ENCODE measurements at places on chromosomes 12 and 14.

DNA sequence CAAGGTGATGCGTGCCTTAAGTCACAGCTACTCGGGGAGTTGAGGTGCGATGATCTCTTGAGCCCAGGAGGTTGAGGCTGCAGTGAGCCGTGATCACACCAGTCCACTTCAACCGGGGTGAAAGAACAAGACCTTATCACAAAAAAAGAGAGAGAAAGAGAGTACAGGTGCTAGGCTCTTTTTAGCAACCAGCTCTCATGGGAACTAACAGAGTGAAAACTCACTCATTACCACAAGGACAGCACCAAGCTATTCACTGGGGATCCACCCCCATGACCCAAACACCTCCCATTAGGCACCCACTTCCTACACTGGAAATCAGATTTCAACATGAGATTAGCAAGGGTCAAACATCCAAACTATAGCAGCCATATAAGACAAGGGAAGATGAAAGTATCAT is 164.2 kb downstream of the NDUFA12 start:
- no peak for DNase-seq

GRCh38 chr14:102200690-102201352 is 61.1 kb downstream of the WDR20 start:
- no peak for DNase-seq

- DNase-seq: peak; percentile 36
Observed at GRCh38 chr14:71749613-71750238, 182.5 kb upstream of the RGS6 start.

DNA sequence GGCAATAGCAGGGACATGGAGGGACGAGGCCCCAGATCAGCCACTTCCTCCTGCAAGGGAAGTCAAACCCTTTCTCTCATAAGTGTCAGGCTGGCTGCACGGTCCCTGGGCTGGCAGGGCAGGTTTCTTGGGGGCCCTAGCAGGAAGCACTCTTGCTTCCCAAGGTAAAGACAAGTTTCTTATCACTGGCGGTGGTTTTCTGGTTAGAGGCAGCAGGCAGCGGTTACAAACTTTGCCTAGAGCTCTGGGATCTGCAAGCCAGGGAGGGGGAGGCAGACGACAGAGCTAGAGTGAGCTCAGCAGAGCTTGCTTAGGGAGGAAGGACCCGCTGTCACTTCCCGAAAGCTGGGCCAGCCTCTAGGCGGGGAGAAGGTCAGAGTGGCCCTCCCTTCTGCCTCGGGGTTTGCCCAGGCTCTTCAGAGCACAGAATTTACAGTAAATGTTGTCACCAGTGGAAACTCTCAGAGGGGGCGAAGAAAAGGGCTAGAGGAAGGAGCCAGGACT is 20.4 kb downstream of the BATF start:
- peak; percentile 88 for DNase-seq

- DNase-seq: no peak
Observed at GRCh38 chr14:91358654-91359220, 58.9 kb downstream of the CCDC88C start.

DNA sequence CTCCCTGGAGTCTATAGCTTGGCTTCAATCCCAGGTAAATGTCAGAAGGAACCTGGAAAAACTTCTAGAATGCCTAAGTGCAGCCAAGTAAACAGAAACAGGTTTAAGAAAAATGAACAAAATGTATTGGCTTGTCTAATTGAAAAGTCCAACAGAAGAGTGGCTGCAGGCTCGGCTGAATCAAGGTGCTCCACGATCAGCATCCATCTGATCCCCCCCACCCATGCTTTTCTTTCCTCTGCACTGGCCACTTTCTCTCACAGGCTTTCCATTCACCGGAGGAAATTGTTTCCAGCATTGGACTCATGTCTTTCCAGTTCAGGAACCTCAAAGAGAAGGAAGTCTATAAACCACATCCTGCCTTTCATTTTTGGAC is 42.0 kb upstream of the C14orf180 start:
- no peak for DNase-seq

- DNase-seq: no peak
Observed at GRCh38 chr12:84814664-84815245, 97.8 kb downstream of the SLC6A15 start.

GRCh38 chr12:71069311-71069710 is 88.5 kb downstream of the TSPAN8 start:
- DNase-seq: no peak

- DNase-seq: no peak
Observed at GRCh38 chr12:34126805-34127204, 104.5 kb downstream of the ALG10 start.

DNA sequence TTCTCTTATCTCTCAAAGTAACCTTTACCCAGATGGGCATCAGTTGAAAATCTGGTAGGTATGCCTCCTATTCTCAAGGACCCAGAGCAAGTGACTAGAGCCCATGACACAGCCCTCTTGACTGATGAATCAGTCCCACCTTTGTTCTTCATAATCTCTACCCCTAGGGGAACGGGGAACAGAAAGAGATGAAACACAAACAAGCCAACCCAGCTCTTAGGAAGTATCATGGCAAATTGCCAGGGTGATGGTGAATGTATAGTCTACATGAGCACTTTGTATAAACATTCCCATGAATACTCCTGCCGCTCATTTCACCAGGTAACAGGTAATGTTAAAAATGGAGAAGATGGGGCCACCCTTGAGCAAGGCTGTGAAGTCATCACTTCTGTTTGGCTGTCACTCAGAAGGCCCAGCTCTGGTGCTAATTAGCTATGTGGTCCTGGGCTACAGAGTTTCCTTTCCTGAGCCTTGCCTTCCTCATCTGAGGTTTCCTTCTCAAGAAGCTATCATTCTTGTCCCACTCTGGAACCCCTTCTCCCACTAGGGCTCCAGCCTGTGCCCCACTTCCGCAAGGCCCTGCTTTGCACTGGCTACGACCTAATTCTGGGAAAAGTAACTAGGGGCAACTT is 161.7 kb downstream of the ANO2 start:
- no peak for DNase-seq

GRCh38 chr12:104835317-104835716 is 122.8 kb downstream of the SLC41A2 start:
- no peak for DNase-seq

GRCh38 chr12:132638541-132639408 is 20.2 kb downstream of the P2RX2 start:
- no peak for DNase-seq

DNA sequence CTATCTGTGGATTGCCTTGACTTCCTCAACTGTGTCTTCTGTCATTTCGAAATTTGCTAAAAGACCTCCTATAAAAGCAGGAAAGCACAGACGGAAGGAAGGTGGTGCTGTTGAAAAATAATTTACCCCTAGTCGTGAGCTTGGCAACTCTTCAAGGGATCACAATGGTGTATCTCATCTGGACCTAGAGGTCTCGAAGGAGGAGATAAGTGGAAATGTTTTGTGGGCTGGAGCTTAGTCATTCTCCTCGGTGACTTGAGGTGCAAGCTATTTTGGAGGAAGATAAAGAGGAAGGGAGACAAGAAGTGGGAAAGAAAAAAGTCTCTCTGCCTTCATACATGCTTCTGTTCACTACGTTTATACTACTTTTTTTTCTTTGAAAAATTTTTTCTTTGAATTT is 89.9 kb downstream of the FLRT2 start:
- no peak for DNase-seq

DNA sequence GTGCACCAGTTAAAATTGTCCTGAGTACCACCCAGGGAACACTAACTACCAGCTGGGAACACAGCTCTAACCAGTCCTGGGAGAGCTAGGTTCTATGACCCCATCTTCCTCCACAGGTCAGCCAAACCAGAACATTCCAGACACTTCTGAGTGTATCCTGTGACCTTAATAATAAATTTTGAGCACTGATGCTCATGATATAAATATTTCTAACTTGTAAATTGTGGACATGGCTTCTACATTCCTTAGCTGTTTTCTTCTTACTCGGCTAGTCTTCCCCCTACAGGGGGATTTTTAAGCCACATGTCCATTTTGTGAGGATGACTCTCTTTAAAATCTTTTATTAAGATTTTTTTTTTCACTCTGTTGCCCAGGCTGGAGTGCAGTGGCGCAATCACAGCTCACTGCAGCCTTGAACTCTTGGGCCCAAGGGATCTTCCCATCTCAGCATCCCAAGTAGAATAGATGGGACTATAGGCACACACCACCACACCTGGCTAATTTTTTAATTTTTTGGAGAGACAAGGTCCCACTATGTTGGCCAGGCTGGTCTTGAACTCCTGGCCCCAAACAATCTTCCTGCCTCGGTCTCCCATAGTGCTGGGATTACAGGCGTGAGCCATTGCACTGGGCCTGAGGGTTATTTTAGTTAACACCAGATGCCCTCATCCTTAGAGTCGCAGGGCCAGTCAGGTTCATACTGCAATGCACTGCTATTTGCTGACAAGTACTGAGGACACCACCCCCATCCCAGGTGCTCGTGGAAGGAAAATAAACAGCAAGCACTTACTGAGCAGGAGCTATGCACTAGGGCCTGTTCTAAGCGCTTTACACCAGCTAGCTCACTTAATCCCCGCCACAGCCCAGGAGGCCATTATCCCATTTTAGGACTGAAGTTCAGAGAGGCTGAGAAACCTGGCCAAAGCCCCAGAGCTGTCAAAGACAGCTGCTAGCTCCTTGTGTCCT is 142.6 kb upstream of the NCOR2 start:
- no peak for DNase-seq

GRCh38 chr12:130813949-130814348 is 25.1 kb downstream of the STX2 start:
- DNase-seq: no peak

- DNase-seq: no peak
Observed at GRCh38 chr12:71840231-71840847, 780 bp downstream of the TBC1D15 start.

GRCh38 chr14:60807247-60807646 is 72.7 kb downstream of the MNAT1 start:
- DNase-seq: no peak

GRCh38 chr12:3622822-3623690 is 129.9 kb downstream of the CRACR2A start:
- DNase-seq: no peak

GRCh38 chr14:100607611-100607956 is 20.4 kb upstream of the BEGAIN start:
- DNase-seq: no peak

DNA sequence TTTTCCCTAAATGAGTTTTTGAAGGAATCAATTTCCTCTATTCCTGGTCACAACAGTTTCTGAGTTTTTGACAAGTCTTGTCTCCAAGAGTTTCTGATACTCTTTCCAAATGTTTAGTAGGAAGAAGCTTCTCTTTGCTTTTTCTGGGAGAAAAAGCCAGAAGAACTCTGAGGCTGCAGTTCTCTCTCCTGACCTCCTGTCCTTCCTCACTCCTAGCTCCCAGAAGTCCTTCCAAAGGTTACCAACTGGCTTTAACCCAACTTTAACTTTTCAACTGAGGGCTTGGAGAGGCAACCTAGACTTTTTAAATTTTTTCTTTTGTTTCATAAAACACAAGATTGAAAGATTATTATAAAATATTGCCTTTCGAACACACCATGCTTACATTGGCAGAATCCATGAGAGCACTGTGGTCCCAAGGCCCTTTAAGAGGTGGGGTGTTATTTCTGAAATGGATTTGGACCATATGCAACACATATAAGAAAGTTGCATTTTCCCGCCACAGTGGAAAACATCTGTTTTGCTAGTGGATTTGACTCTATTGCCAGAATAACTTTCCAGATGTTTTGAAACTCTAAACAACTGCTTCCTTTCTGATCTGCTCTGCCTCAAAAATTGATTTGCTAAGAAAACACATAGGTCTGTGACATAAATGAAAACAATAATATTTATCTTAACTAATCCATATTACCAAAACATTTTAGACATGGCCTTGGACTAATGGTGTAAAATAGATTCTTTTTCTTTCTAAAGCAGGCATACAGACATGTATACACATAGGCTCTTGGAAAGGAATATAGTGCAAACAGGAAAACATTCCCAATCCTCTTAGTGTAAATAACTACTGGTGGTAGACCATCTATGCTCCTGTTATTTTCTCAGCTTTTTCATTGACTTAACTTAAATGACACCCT is 22.3 kb upstream of the EPS8 start:
- DNase-seq: no peak

- peak; percentile 40 for DNase-seq
Observed at GRCh38 chr14:90287791-90288190, 31.4 kb downstream of the PSMC1 start.

GRCh38 chr12:104741497-104742367 is 216.4 kb downstream of the SLC41A2 start:
- DNase-seq: no peak

GRCh38 chr14:65838565-65838964 is 426.0 kb downstream of the FUT8 start:
- DNase-seq: no peak

GRCh38 chr12:5220835-5221234 is 177.2 kb downstream of the KCNA5 start:
- DNase-seq: no peak

DNA sequence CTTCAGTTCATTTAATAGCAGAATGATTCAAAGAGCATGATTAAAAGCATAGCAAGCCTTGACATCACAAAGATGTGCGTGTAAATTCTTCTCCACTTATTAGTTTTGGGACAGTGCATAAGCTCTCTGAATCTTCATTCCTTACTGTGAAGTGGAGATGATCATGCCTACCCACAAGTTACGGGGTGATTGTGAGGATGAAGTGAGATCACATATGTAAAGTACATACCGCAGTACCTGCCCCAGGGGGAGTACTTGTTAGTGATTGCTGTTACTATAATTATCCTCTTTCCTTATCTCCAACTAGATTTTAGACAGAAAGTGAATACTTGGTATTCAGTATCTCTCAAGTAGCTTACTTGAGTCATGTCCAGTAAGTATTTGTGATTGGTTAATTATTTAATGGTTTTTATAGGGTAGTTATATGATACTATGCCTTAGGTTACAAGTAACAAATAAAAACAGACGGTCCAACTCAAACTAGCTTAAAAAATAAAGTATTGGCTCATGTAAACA is 6.0 kb downstream of the RAD9B start:
- no peak for DNase-seq

DNA sequence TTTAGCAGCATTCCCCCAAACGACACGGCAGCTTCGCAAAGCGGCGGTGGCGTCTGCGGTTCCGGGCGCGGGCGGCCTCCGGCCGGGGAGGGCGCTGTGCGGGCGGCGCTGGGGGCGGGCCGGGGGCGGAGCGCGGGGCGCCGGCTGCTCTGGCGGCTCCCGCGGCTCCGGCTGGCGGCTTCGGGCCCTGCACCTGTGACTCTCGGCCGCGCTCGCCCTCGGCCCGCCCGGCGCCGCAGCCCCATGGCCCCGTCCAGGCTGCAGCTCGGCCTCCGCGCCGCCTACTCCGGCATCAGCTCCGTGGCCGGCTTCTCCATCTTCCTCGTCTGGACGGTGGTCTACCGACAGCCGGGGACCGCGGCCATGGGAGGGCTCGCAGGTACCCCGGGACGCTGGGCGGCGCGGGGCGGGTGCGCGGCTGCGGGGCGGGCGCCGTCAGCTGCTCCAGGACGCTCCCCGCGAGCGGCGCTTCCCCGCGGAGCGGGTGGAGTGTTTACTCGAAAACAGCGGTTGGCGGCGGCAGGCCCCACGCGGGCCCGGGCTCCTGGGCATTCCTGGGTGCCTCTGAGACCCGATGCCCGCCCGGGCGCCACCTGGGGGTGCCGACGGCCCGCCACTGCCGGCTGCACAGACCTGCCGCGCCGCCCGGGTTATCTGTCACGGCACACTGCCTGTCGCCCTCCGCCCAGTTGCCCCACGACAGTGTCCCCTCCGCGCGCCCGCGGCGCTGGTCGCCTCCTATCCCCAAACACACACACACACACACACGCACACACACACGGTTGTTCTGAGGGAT is at the start of gene SLC48A1:
Gene SLC48A1, plus strand, starts transcription at position 177 of the 796 bp plus-strand sequence. Its CDS starts 67 bp downstream, at position 244.
- DNase-seq: peak; percentile 87

All from activated CD8-positive, alpha-beta memory T cell treated with anti-CD3 and anti-CD28 coated beads, Interleukin-2, amount 50 U/mL, for 48 hours (primary cell).